Activated T-cell treated with anti-CD3 and anti-CD28 coated beads, Interleukin-2, amount 50 U/mL, for 1 hour (primary cell): ENCODE measurements at places on chromosomes 6 and 20.

DNA sequence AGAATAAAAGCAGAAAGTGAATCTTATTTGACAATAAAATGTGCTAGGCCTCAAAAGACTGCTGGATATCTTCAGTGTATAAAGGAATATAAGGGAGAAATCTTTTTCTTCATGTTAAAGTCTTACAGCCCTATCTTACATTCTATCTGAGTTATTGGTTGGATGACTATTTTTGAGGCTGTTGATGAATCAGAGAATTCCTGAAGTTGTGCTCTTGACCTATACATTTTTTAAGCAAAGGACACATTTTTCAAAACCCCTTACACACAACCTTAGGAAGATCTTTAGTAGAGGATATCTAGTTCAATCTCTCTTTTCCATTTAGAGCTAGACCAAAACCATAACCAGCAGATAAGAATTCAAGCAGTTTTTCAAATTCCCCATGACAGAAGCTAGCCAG lies 10.9 kb upstream of the CGA start:
- DNase-seq = no peak

GRCh38 chr20:20782231-20782630 lies 69.8 kb upstream of the RALGAPA2 start:
- no peak for DNase-seq

GRCh38 chr6:5403609-5404008 lies 142.3 kb downstream of the FARS2 start:
- no peak for DNase-seq

DNA sequence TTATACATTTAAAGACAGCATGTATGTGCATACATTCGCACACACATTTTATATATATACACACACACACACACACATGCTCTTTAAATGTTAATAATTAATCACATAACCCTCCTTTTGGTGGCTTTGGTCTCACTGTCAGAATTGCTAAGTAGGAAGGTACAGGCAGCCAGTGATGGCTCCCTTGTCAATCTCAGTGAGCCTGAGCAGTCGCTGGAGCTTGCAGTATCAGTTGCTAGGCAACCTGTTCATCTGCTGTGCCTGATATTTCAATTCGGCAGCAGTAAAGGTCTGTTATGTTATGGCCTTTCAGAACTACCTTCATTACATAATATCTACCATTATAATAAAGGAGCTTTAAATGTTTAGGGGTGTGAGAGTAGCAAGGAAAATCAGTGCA lies 374.3 kb downstream of the LMBRD1 start:
- no peak for DNase-seq

DNA sequence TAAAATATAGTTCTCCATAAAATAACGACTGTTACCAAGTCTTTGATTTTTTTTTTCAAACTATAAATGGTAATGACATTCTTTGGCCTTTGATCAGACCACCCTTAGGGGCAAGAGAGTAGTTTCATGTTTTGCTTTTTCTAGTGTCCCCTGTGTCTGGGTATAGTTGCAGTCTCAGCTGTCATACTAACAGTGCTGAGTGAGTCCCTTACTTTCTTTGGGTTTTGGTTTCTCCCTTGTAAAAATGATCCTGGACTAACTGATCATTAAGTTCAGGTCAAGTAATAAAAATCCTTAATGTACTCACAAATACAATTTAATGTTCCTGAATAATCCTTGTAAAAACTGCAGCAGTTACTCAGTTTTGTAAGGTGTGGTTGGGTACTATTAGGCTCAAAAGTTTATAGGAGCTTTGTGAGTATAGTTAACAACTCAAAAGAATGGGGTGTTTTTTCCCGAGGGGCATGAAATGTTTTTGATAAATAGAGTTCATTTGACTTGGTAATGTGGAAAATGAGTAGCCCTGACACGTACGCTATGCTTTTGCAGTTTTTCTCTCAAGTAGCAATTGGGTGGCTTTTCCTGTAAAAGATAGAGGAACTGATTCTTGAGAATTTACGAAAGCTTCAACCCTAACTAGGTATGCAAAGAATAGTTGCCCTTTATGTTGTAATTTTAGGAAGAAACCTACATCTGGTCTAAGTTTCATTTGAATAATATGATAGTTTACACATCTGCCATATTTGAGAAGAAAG lies 6.2 kb downstream of the PTPN1 start:
- DNase-seq = no peak

DNA sequence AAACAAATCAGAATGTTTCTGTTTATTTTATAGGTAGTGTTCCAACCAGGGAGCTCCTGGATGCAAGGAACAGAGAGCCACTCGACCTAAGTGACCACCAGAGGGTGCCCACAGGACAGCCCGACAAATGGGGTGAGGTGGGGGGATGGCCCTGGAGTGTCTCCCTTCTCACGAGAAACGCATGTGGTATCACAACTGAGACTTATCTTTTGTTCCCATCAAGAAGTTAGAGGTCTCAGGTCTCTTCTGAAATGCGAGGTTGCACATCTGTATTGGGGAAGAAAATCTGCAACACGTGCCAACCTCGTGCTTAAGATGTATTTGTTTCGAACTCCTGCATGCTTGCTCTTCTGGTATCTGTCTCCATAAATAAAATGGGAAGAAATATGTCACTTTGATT lies 104.0 kb downstream of the ISM1 start:
- DNase-seq = no peak

DNA sequence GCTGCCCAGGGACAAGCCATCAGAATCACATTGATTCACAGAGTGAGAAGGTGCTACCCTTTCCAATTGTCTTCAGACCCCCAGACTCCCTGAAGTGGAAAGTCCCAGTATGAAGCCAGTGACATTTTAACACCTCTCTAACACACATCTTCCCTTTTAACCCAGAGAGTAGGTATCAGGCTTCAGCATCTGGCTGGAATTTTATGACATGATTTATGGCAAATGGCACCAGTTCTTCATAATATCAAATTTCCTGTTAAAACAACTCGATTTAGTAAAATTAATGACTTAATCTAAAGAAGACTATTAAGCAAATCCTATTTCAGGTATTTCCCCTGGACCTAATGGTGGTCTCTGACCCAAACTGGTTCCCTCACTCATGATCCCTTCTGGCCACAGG lies 25.0 kb downstream of the KCNB1 start:
- no peak for DNase-seq

DNA sequence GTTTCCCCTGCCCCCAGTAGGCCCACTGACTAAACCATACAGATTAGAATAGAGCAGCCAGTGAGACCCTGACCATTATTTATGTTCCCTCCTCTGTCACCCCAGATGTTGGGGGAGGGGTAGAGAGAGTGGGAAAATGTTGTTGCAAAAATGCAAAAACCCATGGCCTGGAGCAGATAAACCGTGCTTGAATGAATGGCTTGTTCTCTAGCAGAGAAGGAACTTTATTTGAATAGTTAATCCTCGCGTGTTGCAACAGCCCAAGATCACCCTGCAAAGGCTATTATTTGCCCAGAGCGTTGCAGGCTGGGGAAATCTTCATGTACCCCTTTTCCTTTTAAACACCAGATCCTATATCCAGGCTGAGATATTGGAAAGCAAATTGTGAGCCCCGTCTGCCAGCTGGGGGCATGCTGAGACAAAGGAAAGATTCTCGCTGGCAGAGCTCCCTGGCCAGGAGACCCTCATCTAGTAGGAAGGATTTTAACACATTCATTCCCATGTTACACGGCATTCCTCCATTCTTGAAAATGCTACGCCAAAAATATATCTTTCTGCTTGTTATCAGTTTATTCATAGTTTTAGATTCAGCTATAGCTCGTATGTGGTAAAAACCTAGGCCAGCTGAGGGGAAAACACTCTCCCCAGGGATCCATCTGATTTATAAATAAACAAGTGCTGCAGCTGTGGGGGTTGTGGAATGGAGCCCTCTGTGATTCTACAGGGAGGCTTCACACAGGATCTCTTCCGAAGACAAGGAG lies 53.0 kb downstream of the LINC00237 start:
- no peak for DNase-seq

DNA sequence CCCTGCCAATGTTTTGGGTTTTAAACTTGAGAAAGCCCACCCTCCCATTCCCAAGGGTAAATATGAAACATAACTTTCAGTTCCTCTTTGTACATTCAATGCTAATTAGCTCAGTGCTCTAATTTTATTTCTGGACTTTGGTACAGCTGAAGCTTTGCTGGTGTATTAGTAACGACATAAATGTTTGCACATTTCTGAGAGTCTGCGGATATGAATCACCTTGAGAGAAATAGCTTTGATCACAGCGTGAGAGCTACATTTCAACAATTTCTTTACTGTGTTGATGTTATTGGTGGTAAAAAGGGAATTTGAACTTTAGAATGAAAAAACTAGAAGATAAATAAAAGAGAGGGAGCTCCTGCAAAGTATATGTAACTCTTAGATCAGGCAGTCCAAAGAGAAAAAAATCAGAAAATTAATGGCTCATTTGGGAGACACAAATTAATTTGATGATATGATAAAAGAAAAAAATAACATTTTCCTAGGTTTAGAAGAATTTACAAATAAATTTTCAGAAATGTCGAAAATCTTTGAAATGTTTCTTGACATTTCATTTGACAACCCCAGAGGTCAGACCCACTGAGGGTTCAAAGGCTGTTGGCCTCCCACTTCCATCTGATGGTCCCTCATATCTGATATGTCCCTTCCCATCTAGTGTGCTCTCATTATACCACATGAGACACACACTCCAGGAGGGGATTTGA lies 38.5 kb upstream of the CAP2 start:
- DNase-seq = no peak

DNA sequence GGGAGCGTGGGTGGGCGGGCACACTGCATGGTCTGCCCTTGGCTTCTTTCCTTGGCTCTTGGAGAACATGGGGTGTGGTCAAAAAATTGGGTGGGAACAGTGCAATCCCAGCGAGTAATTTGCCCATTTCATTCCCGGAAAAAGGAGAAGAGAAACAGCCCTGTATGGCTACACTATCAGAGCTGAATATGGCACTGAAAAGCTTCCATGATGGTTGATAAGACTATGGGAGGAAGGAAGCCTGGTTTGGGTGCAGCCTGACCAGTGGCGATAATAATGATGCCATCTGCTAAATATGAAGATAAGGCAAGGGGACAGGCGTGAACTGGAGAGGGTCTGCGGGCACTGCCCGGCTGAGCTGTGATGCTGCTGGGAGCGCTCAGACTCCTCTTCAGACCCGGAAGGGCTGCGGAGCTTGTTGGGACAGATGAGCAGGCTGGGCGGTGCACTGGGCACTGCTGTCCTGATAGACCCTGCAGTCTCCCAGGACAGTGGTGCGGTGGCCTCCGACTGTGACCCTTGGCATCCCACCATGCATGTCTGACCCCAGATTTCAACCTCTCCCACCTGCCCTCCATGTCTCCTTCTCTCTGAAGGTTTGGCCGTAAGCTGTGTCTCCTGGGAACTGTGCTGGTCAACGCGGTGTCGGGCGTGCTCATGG lies 10.2 kb downstream of the SLC22A1 start:
- DNase-seq = no peak

GRCh38 chr6:4848382-4849068 lies 72.3 kb downstream of the CDYL start:
- no peak for DNase-seq

DNA sequence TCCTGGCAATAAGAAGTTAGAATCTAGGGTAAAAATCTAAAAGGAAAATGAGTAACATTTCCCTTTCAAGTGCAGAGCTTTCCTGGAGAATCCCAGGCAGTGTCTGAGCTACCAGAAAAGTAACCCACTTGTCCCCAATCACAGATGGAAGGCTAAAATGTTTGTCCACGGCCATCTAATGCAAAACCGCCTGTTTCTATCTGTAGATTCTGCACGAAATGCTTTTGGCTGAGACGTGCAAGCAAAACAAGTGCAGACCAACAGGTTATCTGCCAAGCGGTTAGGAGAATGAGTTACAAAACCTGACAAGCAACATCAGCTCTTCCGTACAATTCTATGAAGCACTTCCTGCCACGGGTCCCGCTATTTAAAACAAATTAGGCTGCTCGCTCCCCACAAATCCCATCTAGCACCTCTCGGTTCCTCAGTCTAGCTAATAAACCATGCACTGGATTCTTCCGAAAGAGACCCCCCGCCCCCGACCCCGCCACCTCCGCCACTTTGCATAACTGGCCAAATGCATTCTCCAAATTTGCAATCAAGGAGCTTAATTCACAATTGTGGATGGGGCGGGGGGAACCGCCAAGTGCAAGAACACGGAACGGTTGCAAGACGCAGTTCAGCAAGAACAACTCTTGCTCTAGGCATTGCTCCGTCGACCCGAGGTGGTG lies 1.4 kb downstream of the ELOVL5 start:
- DNase-seq = peak; percentile 37

- no peak for DNase-seq
Observed at GRCh38 chr6:53446151-53446550, 97.4 kb upstream of the ELOVL5 start.

GRCh38 chr6:157693867-157694266 lies 129.2 kb upstream of the SNX9 start:
- DNase-seq = no peak

- peak; percentile 79 for DNase-seq
Observed at GRCh38 chr6:138107078-138107751, at the start of gene PERP. Gene PERP (minus strand): TSS chr6:138107419. CDS start chr6:138107340, 79 bp downstream.

DNA sequence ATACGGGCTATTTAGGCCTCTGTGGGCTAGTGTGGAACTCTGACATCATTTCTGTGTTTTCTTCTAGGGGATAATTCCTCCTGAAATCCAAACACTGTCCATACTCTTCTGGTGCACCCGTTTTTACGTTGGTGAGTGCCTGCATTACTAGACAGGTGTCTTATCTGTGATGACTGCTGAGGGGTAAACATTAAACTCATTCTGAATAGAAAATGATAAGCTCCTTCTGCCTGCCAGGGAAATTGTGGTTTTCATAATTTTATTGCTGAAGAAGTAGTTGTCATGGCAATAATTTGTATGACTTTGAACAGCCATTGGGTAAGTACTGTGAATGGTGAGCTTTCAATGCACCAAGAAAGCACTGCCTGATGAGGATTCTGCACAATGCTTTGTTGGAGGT lies 705.6 kb downstream of the UTRN start:
- no peak for DNase-seq

- DNase-seq = no peak
Observed at GRCh38 chr6:2194643-2195042, 50.8 kb downstream of the GMDS start.

DNA sequence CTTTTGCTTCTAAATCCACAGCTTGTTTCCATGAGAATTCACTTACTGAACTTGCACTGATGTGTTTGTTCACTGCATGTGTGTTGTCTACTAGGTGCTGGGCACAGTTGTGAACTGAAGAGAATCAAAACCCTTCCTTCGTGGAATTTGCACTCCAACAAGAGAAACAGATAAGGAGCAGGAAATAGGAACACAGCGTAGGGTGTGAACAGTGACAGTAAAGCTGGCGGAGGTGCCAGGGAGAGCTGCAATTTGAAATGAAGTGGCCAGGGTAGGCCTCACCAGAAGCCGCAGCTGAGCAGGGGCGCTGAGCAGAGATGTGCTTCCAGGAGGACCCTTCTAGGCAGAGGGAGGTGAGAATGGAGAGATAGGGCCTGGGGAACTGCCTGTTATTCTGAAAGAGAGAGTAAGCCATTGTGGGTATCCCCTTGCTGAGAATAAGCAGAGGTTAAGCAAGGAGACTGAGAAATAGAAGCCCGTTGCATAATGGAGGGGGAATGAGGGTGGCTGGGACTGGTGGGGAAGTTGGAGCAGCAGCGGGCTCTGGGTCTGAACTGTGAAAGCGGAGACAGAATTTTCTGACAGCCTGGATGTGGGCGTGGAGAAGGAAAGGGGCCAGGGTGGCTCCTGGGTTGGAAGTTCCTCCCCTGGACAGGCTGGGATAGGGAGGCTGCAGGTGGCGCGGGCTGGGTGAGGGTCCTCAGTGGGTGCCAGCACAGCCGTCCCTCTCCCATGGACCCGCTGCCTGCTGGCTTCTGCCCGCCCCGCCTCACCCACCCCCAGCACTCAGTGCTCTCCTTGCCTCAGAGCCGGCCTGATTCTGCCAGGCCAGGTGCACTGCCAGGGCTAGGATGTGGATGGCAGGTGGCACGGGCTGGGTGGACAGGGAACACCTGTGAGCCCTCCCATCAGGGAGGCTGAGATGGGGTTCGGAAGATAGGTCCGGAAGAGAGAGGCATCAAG lies 114.7 kb upstream of the AFDN start:
- DNase-seq = no peak
